ENCODE measurements at places on chromosomes 1 and 21. TPM values are rescaled to one million over a fixed set of nuclear protein-coding genes. Genes with fewer than 3 reads are reported as not detected.

GRCh38 chr1:220280249-220280648 lies 8.0 kb upstream of the RAB3GAP2 start:
- no peaks in the 10 kb centered on the region for H3K4me1 ChIP-seq
- H3K27ac ChIP-seq: no peak overlapping the region
- H3K27me3 ChIP-seq: no peaks in the 10 kb centered on the region
- no peak overlapping the region for H3K4me3 ChIP-seq
- DNase-seq: no peak

GRCh38 chr1:19450811-19451515 lies 34.4 kb downstream of the CAPZB start:
- peak overlapping the region; percentile 89 for H3K27ac ChIP-seq
- DNase-seq: no peak
- no peaks in the 10 kb centered on the region for H3K36me3 ChIP-seq
- H3K27me3 ChIP-seq: no peaks in the 10 kb centered on the region
- no peak overlapping the region for H3K4me3 ChIP-seq
- H3K4me1 ChIP-seq: peaks cover 68% of the 10 kb centered on the region

DNA sequence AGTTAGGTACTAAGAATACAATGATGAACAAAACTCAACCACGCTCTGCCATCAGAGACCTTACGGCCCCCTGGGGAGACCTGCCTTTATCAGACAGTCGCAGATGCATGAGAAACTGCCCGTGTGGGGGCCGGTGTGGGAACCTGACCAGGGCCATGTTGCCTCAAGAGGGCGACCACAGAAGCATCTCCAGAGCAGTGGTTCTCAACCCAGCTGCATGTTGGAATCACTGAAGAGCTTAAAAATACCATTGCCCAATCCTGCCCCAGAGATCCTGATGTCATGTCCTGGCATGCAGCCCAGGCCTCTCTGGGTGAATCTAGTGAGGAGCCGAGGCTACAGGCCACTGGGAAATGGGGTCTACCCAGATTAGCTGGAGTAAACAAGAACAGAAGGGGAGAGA lies 108.7 kb downstream of the PRDM2 start:
- H3K36me3 ChIP-seq: no peaks in the 10 kb centered on the region
- no peak overlapping the region for H3K4me3 ChIP-seq
- peaks cover 8% of the 10 kb centered on the region for H3K4me1 ChIP-seq
- peak; percentile 74 for DNase-seq
- no peak overlapping the region for H3K27ac ChIP-seq

DNA sequence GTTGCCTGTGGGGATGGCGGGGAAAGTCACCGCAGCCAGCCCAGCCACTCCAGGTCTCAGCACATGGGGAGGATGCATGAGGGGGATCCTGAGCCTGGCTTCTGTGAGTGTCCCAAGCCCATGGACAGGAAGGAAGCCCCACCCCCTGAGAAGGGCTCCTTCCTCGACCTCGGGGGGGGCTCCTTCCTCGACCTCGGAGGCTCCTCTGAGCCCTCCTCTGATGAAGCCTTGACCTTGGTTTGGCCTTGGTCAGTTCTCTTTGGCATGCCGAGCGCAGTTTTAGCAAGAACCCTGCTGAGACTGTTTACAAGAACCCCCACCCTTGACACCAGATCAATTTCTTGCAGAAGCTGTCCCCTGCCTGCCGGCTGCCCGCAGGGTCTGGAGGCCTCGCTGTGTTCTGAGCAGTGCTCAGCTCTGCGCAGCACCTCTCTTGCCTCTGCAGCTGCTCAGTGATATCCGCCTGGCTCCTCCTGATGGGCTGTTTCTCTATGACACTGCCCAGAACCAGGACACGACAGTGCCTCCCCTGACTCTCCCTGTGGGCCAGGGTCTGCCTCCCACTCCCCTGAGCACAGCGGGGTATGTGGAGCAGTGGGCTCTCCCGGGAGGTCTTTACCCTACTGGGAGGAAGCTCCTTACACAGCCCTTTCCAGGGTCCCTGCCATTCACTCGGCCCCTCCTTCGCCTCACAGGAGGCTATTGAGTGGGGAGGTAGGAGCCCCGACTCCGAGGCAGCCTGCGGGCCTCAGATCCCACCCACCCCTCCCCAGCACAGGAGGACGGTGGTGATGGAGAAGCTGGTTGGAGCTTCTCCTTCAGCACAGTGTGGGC lies 15.4 kb downstream of the ACTRT2 start:
- H3K4me3 ChIP-seq: no peak overlapping the region
- no peaks in the 10 kb centered on the region for H3K27me3 ChIP-seq
- H3K4me1 ChIP-seq: no peaks in the 10 kb centered on the region
- no peak for DNase-seq

DNA sequence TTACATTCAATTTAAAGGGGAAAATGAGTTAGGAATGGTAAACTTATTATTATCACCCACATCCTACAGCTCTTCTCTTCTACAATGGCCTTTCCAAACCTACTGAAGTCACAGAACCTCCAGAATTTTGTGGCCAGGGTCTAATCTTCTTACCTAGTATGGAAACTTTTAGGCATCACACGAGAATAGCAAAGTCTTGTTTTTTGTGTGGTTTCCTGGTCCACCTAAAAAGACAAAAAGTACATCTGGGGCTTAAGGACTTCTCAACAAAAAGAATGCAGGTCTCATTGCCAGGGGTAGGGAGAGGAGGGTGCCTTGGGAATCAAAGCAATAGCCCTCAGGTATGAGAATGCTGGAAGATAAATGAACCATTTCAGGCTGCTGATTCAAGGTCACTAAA lies 345.3 kb downstream of the LMX1A start:
- H3K27me3 ChIP-seq: no peaks in the 10 kb centered on the region
- no peak overlapping the region for H3K27ac ChIP-seq
- DNase-seq: no peak
- no peaks in the 10 kb centered on the region for H3K4me1 ChIP-seq
- H3K4me3 ChIP-seq: no peak overlapping the region

GRCh38 chr1:231596337-231596791 lies 30.2 kb upstream of the DISC1 start:
- no peaks in the 10 kb centered on the region for H3K36me3 ChIP-seq
- H3K4me1 ChIP-seq: no peaks in the 10 kb centered on the region
- no peak for DNase-seq

DNA sequence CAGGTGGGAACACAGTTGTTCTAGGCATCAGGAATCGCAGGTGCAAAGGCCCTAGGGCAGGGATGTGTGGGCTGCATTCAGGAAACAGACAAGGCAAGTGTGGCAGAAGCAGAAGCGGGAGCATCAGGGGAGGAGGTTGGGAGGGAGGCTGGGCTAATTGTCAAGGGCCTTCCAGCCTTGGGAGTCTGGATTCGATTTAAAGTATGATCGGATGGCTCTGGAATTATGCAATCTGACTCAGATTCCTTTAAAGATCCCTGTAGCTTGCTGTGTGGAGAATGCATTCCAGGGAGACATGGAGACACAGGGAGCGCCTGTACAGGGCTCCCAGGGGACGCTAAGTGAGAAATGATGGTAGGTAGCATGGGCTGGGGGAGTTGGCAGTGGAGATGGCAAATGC lies 86.5 kb downstream of the LACTBL1 start:
- H3K27me3 ChIP-seq: no peaks in the 10 kb centered on the region
- H3K4me3 ChIP-seq: no peak overlapping the region
- no peak overlapping the region for H3K27ac ChIP-seq
- no peaks in the 10 kb centered on the region for H3K36me3 ChIP-seq
- DNase-seq: no peak

DNA sequence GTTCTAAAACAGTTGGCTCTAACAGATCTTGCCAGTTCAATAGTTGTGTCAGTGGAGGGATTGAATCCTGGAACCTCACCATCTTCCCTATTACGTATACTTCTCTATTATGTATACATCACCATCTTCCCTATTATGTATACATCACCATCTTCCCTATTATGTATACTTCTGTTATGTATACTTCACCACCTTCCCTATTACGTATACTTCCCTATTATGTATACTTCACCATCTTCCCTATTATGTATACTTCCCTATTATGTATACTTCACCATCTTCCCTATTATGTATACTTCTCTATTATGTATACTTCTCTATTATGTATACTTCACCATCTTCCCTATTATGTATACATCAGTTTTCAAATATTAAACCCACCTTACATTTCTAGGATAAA lies 34.4 kb upstream of the HP1BP3 start:
- H3K4me1 ChIP-seq: peaks cover 5% of the 10 kb centered on the region
- no peak overlapping the region for H3K4me3 ChIP-seq
- peaks cover 8% of the 10 kb centered on the region for H3K36me3 ChIP-seq
- no peak for DNase-seq

DNA sequence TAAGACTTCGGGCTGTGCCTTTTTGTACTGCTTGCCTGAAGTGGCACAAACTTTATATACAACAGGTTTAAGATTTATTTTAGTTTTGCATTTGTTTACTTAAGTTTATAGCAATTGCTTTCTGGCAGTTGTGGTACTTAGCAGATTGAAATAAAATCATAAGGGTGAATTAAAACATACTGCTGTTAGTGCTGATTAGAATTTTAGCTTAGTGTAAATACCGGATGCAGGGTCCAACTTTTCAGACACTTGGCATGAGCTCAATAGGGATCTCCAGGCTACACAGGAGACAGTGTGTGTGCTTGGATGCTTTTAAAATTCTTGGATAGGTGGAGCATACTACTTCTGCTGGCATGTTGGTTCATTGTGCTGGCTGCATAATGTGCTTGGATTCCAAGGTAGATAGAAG lies 159.6 kb downstream of the NFIA start:
- no peaks in the 10 kb centered on the region for H3K27me3 ChIP-seq
- H3K4me1 ChIP-seq: peaks cover 34% of the 10 kb centered on the region
- H3K36me3 ChIP-seq: no peaks in the 10 kb centered on the region

GRCh38 chr1:17207046-17207445 lies 2.1 kb downstream of the PADI1 start:
- no peak overlapping the region for H3K4me3 ChIP-seq
- H3K36me3 ChIP-seq: no peaks in the 10 kb centered on the region
- H3K27me3 ChIP-seq: no peaks in the 10 kb centered on the region
- DNase-seq: peak; percentile 15

DNA sequence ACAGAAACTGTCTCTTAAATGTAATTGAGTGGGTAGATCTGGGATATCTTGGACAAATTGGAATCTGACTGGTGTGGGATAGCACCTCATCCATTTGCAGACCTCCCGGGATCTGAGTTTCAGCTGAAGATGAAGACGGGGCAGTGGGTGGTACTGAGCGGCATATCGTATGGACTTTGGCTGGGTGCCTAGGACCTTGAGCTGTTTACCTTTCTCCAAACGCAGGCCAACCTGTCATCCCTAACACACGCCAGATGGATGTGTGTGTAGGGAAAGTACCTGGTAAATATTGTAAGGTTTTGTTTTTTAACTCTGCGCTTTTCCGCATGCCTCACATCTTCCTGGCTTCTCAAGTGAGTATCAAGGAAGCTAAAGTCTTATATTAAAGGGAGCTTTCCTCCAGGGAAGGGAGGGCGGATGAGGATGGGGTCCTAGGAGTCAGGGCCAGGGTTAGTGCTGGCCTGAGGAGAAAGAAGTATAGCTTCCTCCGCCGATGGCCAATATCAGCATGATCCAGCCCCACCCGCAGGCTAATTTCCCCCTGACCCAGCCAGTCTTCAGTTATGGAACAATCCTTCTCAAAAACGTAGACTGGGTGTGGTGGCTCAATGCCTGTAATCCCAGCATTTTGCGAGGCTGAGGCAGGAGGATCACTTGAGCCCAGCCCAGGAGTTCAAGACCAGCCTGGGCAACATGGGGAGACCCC lies 26.2 kb downstream of the ATP8B2 start:
- no peak overlapping the region for H3K4me3 ChIP-seq
- H3K4me1 ChIP-seq: peaks cover 6% of the 10 kb centered on the region
- H3K27ac ChIP-seq: no peak overlapping the region
- DNase-seq: no peak
- H3K36me3 ChIP-seq: peaks cover 27% of the 10 kb centered on the region

- no peak for DNase-seq
- H3K4me1 ChIP-seq: no peaks in the 10 kb centered on the region
- no peaks in the 10 kb centered on the region for H3K36me3 ChIP-seq
Observed at GRCh38 chr1:163673759-163674151, 352.0 kb downstream of the NUF2 start.

DNA sequence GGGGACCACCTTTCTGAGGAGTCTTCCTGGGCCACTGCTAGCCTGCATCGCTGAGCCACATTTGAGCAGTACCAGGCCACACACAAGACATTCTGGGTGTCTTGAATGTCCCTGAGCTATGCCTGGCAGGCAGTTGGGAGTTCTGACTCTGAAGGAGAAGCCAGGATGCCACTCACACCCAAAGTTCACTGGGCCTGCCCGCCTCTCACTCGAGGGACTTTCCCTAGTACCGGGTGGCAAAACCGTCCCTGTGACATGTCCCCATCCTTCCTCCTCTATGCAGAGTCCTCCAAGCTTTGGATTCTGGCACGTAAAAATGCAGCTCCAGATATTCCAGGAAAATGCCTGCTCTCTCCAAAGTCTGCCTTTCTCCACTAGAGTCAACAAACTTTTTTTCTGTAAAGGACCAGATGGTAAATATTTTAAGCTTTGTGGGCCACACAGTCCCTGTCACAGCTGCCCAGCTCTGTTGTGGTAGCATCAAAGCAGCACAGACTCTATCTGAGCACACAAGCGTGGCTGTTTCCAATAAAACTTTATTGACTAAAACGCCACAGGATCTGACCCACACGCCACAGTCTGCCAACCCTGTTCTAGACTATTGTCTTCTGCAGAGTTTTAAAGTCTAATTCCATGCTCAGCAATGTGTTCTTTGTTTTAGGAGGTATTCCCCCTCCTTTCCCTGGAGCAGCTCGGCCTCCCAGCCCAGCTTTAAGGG lies 19.2 kb upstream of the GUCA2B start:
- H3K36me3 ChIP-seq: no peaks in the 10 kb centered on the region
- H3K4me3 ChIP-seq: no peak overlapping the region
- H3K27me3 ChIP-seq: no peaks in the 10 kb centered on the region
- H3K4me1 ChIP-seq: peaks cover 64% of the 10 kb centered on the region
- DNase-seq: no peak
- no peak overlapping the region for H3K27ac ChIP-seq

DNA sequence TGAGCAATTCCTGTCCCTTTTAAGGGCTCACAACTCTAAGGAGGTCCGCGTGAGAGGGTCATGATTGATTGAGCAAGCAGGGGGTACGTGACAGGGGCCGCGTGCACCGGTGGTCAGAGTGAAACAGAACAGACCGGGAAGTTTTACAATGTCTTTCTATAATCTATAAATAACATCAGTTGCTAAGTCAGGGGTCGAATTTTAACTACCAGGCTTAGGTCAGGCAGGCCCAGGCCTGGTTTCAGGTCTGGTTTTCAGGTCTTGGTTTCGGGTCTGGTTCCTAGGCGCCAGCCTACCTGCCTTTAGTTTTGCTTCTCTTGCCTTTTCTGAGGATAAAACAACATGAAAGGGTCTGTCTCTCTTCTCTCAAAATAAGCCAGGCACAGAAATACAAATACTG lies 476.0 kb upstream of the CAMK1G start:
- no peak overlapping the region for H3K27ac ChIP-seq
- H3K27me3 ChIP-seq: no peaks in the 10 kb centered on the region
- DNase-seq: no peak
- H3K36me3 ChIP-seq: no peaks in the 10 kb centered on the region

- no peaks in the 10 kb centered on the region for H3K27me3 ChIP-seq
- H3K36me3 ChIP-seq: no peaks in the 10 kb centered on the region
- DNase-seq: no peak
- H3K4me3 ChIP-seq: no peak overlapping the region
- H3K27ac ChIP-seq: no peak overlapping the region
- H3K4me1 ChIP-seq: no peaks in the 10 kb centered on the region
Observed at GRCh38 chr1:231807541-231807940, 181.0 kb downstream of the DISC1 start.

GRCh38 chr1:162165528-162165927 lies 96.0 kb downstream of the NOS1AP start:
- no peaks in the 10 kb centered on the region for H3K27me3 ChIP-seq
- no peaks in the 10 kb centered on the region for H3K36me3 ChIP-seq
- no peak overlapping the region for H3K27ac ChIP-seq
- H3K4me3 ChIP-seq: no peak overlapping the region
- DNase-seq: no peak

The GPR137B gene
- 30.0 TPM for total RNA-seq

The MAP3K7CL gene
- 4.8 TPM for total RNA-seq

The CCDC17 gene
- 3.9 TPM for total RNA-seq

The PGLYRP3 gene
- total RNA-seq: not detected

Data from thyroid gland (tissue), 4 donors.